ENCODE measurements at places on chromosomes 6 and 20.

- DNase-seq = no peak
Measured at GRCh38 chr20:22568872-22569344, 15.5 kb downstream of the FOXA2 start.

GRCh38 chr6:29617782-29618554 is 15.0 kb downstream of the GABBR1 start:
- DNase-seq = no peak

GRCh38 chr6:11128608-11129007 is 17.1 kb upstream of the ERVFRD-1 start:
- DNase-seq = no peak

DNA sequence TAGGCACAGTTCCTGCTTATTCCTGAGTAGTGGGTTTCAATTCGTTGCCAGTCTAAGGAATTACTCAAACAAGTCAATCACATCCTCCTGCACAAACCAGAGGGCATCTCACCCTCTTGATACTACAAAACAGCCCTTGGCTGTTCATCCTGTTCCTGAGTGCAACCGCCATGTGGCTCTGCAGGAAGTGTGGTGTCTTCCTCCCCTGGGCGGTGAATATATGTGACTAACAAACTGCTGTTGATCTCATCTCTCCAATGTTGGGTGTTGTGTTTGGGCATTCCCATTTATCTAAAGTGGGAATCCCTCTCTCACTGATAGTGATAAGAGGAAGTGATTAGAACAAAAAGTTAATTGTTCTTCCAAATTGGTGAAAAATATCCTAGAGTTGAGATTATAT is 163.0 kb downstream of the TBX18 start:
- no peak for DNase-seq

DNA sequence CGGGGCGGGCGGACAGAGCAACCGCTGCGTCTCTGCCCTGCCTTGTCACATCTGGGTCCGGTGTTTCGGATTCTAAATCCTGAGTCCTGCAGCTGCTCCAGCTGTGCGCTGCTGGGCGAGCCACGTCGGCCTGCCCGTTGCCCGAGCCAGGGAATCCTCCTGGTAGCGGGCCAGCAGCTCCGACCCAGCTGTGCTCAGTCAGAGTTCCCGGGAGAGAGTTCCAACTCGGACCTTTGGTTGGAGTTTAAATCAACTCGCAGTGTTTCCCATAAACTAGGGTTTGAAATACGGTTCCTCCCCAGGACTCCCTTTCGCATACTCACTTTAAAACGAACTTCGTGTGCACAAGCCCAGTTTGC is 315 bp upstream of the PDE10A start:
- DNase-seq = peak; percentile 24

DNA sequence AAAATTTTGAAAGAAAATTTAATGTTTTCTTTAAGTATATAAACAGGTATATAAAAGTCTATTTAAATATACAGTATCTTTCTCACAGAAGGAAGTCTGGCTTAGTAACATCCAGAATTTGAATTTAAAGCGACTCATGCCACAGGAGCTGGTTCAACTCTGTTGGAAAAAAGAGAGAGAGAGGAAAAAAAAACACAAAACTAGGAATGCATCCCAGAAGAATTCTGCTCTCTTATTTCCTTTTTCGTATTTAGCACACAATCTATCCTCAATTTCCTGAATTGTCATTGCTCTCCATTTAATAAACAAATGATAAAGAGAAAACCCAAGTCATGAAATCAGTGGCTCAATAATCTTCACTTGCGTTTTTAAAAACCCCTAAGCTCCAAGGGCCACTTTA is 107.5 kb upstream of the SCAF8 start:
- no peak for DNase-seq

Measured in AG08396 (cell line).